ENCODE measurements at places on chromosomes 5 and 9.
A peak's percentile ranks its signal among the peaks of the same experiment; 100 is the strongest.

DNA sequence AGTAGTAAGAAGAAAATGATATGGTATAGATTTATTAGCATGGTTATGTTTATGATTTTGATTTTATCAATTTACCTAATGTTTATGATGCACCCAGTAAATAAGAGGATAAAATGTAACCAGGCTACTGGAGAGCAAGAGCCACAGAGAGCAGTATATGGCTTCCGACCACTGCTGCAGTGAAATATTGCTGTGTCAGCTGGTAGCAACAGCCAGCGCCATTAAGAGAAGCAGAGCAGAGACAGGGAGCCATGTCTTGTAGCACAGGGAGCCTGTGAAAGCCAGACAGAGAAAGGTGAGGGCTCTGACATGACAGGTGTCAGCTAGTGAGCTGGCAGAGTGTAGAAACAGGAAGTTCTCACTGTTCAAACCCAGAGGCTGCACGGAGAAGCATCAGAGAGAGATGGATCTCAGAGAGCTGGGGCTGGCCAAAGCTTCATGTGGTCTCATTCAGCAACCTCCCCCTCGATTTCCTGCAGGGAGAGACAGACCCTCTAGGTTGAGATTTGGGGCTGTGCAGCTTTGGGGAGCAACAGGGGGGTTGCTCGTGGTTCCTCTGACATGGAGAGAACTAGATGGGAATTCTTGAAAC lies 202.1 kb downstream of the MED10 start:
- DNase-seq = no peak

DNA sequence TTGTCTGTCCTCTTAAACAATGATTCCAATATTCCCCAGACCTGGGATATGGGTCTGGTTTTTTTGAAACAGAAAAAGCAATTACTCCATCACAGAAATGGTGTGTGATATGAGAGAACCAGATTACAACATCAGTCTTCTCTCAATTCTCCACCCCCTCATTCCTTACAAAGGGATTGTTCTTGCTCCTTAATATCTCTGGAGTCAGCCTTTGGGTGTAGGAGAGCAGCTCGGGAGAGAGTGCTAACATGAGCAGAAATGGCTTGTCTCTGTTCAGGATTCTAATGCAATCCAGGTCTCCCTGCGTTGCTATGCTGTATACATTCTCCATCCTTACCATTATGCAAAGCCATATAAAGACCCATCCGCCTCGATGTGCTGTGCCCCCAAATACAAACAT lies 32.7 kb downstream of the ZFAND5 start:
- DNase-seq = no peak

DNA sequence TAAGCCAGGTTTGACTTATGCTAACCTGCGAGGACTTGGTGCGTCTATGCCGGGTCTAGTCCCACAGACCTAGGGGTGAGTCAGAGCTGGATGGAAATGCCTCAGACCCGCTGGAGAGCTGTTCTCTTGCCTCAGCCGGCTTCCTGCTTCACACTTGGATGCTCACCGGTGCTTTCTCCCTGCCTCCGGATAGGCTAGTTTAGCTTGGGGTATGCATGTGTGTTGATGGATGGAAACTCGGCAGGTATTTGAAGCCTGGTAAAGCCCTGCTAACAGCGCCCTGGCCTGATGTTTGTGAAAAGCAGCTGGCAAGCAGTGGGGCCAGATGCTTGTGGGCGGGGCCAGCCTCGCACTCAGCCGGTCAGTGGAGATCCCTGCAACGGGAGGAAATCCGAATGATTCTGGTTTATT lies 29.3 kb downstream of the PRRC2B start:
- peak; percentile 50 for DNase-seq

- no peak for DNase-seq
Observed at GRCh38 chr5:16702964-16703363, 86.2 kb upstream of the RETREG1 start.

- no peak for DNase-seq
Observed at GRCh38 chr9:2630158-2630557, 8.6 kb downstream of the VLDLR start.

- no peak for DNase-seq
Observed at GRCh38 chr5:96481867-96482266, 48.8 kb upstream of the PCSK1 start.

DNA sequence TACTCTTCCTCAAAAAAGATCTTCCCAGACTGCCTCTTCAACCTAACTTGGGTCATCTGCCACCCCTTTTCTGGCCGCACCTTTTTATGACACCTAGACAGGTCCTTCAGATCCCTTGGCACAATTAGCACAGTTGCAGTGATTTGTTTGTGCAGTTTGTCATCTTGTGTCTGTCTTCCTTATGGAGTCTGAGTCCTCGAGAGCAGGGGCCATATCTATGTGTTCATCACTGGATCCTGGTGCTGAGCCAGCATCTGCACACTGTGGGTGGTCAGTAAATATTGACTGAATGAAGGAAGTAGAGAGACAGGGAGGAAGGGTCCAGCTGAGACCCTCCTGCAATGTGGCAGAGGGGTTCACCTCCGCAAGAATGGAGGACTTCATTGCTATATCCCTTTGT lies 14.4 kb downstream of the ERGIC1 start:
- DNase-seq = no peak

GRCh38 chr9:68739621-68740174 lies 34.7 kb downstream of the PIP5K1B start:
- DNase-seq = no peak

DNA sequence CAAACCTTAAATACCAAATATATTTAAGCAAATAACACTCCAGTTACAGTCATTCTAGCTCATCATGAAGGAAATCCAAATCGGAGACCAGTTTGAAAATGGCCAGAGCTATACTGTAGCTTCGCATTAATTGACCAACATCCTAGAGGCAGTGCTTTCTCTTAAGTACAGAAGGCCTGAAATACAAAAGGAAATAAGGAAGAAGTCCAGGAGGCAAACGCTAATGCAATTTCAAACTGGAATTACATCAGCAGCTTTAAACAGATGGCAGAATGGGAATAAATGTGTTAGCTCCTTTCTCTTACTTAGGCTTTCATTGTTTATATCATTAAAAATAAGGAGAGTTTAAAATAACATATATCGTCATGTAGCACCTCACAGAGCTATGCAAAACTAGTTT lies 197.0 kb downstream of the SEC61B start:
- no peak for DNase-seq

DNA sequence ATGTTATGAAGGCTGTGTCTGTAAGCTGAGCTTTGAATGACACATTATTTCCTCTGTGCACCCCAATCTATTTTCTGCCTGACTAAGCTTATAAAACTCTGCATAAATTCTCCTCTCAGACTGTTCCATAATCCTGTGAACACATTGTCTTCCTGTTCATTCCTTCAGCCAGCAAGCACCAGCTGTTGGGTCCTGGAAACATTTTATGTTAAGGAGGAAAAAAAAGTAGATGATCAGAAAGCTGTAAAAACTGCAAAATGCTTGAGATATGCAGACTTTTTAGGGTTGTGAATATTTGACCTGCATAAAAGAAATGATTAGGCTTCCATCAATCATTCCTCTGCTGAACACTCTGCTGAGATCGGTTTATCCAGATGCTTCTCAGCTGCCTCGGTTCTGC lies 1246.0 kb upstream of the DMAC1 start:
- DNase-seq = no peak

- no peak for DNase-seq
Observed at GRCh38 chr9:8241201-8241600, 441.6 kb upstream of the DMAC1 start.

DNA sequence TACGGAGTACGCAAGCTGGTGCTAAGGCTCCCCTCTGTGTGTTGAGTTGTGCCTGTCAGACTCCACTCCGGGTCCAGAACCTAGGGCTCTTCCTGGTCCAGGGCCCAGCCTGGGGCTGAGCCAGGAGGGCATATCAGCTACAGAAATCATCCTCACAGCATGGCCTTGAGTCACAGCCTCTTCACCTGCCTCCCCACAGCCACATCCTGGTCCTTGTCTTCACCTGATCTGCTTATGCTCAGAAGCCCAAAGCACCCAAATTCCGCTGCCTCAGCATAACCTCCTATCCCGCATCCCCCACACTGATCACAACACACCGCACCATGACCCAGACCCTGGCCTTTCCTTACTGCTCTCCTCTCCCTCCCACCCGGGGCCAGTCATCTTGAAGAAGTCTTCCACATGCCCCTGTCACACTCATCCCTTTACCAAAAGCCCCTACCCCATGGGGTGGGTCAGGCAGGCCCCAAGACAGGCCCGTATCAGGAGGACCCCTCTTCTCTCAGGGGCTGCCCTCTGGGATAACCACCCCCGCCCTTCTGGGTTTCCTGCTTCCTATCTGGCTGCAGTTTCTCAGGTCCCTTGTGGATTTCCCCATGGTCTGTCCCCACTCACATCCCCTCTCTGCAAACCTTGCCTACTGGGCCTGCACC lies 1.3 kb upstream of the IL3 start:
- no peak for DNase-seq

DNA sequence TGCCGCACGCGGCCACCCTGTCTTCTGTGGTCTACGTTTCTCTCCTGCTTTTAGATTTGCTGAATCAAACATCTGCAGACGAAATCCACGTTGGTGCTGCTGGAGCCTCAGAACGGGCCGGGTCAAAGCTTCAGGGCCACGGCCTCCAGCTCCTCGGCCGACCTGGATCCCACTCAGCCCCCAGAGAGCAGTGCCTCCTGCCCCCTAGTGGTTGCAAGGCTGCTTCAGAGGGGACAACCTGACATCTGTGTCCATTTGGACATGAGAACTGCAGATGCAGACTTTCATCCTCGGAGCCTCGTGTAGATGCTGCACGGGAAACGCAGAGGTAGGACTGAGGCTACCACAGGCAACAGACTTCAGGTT lies 23.0 kb upstream of the SLC6A3 start:
- DNase-seq = no peak

DNA sequence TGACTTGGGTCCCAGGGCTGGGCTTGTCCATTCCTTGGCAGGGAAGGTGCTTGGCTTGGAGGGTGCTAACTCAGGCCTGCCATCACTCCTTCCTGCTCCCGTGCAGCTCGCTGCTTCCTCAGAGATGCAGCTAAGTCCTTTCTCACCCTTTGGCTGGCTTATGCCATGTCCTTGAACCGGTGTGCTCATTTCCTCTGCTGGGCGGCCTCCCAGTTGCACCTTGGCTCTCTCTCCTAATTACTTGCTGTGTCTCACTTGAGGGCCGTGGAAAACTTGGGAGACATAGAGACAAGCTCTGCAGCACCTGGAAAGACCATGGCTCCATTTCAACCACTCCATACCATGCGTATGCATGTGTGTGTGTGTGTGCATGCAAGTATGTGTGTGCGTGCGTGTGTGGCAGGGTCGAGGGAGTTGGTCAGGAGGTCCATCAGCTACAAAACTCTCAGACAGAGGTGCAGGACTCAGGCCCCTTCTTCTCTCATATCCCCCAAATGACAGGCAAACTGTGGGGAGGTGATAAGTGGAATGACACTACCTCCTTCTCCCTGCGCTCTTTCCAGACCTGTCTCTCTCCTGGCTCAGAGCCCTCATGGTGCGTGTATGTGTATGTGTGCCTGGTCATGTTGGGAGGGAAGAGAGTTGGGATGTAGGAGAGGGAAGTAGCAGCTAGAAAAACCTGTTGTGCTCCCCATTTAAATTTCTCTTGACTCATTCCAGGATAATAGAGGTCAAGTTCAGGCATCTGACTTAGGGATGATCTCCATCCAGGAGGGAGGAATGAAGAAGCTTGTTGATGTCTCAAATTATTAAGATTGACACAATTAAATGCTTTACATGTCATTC lies 17.6 kb upstream of the MTMR12 start:
- DNase-seq = no peak

DNA sequence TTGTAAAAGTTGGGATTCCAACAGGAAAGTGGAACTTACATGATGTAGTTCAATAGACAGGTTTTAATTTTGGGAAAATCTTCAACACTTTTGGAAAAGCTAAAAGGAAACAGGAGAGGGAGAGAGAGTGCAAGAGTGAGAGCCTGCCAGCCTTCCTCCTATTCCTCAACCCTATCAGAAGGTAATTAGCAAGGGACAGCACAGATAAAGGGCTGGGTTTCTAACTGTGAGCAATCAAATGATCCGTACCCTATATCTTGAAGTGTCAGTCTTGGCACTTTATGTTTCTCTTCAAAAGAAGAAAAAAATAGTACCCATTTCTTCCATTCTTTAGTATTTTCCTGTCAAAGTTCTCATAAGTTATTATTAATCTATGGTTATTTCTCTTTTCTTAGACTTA lies 79.4 kb downstream of the FER start:
- no peak for DNase-seq

DNA sequence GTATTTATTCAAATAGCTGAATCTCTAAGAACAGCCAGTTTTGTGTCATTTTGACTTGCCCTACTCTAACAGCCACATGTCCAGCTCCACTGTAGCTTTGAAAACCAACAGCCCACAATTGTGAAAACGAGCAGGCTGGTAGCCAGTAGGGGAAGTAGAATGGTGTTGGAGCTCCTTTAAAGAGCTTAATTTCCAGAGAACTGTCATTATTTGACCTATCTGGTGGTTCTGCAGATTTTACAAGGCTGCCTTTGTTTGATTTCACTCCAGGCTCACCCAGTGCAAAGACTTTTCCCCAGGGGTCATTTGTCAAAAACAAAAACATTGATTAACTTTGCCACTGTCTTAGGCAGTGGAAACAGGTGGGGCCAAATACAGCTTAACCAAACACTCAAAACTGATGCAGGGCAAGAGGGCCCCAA lies 3.2 kb upstream of the PJA2 start:
- no peak for DNase-seq

- no peak for DNase-seq
Observed at GRCh38 chr9:76808636-76809035, 44.4 kb downstream of the PCA3 start.

DNA sequence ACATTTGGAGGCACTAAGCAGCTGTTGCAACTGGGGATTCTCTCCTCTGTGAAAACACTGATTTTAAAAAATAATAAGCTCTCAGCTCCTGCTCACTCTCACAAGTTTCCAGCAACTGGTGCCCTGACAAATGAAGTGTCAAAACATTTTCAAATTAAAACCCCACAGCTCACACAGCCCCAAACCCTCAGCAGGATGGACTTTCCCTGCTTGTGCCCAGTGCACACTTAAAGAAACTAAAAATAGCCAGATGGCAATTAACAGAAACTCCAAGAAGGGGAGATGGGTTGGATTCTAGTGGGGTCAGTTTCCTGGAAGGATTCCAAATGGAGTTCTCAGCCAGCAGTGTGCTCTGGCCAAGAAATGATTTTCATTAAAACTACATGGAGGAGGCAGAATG lies 163.0 kb upstream of the PUM3 start:
- no peak for DNase-seq

- DNase-seq = no peak
Observed at GRCh38 chr5:82164176-82164976, 113.8 kb downstream of the RPS23 start.

- no peak for DNase-seq
Observed at GRCh38 chr5:82886911-82887310, 190.3 kb downstream of the TMEM167A start.

DNA sequence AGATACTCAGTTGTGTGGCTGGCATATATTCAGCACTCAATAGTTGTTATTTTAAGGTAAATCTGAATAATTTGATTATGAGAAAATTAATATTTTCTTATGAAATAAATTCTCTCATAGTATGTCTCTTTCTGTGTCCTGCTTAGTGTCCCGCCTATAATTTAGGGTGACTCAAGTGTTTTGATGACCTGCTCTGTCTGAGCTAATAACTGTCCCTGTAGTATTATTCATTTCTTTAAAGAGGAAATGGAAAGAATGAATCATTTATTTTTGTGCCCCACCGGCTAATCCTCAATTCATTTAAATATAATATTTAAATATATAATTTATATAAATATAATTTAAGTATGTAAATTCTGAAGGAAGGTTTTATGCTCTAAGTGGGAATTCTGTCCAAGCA lies 4.1 kb downstream of the SLC1A1 start:
- no peak for DNase-seq
